ENCODE measurements at places on chromosomes 11 and 22.

- no peak for DNase-seq
These were observed 46.2 kb downstream of the HIRA start for GRCh38 chr22:19385221-19385906.

DNA sequence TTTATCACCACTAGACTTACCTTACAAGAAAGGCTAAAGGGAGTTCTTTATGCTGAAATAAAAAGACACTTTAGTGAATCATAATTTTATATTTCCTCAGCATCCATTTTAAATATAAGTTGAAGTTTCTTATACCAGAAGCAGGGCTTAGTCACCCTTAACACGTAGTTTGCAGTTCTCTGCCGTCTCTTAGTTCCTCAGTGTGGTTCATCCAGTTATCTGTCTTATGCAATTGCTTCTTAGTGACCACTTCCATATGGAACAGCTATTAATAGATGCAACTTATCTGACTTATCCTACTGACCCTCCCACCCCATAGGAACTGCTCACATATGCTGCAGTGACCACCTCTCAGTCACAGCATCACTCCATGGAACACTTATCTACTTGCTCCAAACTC, 11.7 kb upstream of the SLC36A4 start:
- no peak for DNase-seq

GRCh38 chr11:124951341-124951740, 2.7 kb upstream of the CCDC15 start:
- no peak for DNase-seq

GRCh38 chr22:42680648-42681047, 31.5 kb upstream of the CYB5R3 start:
- DNase-seq = no peak

DNA sequence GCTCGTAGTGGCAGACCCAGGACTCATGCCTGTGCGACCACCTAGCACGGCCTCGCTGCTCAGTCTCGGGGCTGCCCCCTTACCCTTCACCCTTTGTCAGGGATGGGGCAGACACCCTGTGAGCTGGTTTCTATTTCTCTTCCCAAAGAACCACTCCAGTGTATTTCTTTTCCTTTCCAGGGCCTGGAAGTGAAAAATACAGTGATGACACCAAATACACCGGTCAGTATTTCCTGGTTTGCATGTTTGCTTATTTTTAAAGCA, 13.7 kb downstream of the TMEM121B start:
- DNase-seq = no peak
